Germinal center (tissue), 1 donor: ENCODE measurements at places on chromosomes 12 and 14.

DNA sequence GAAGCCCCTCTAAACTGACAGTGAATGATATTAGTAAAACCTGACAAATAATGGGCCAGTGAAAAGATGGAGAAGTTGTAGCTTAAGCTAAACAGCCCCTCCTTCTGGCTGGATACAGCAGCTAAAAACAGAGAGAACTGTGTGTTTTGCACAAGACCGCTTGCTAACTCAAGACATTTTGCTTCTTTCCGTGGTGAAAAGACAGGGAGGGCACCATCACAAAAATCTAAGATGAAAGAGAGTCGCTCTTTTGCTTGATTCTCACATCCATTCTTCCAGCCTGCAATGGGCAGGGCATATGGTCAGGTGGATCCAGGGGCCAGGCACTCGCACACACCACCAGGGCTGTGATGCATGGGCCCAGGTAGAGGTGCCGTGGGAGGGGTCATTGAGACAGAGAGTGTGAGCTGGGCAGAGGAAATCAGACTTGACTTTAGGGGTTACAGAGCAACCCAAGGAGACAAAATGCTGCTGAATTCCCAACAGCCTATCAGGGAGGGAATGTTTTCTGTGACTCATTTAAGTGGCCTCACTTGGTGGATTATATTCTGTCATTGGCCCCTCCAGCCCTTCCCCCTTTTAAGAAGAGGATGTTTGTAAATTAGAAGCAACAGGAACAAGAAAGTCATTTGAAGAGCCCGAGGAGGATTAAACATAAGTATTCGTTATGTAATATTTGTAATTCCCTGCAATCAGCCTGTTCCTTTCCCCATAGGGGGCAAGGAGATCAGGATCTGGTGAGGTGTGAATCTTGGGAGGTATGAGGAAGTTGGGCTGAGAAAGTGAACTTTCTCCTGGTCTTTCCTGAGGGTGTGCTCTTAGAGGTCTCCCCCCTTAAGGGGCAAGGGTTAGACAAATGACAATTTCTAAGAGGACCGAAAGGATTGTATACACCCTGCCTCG, 12.3 kb downstream of the EMP1 start:
- DNase-seq = no peak

- DNase-seq = no peak
These were observed 303.4 kb upstream of the PRICKLE1 start for GRCh38 chr12:42892702-42893551.

DNA sequence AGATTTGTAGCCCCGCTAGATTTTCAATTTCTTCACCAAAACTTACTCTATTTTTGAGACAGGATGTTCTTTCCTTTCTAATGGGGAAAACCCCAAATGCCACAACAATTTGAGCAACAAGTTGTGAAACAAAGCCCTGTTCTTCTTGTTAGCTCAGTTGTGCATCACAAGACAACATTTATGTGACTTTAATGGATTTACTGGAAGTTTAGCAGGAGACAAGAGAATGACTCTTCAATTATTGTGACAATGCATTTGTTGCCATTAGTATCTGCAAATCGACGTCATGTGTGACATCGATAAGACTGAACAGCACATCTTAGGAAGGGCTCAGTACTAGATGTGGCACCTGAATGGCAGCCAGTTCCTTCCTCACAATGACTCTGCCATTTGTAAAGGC, 1028.9 kb upstream of the TMEM132C start:
- DNase-seq = no peak

DNA sequence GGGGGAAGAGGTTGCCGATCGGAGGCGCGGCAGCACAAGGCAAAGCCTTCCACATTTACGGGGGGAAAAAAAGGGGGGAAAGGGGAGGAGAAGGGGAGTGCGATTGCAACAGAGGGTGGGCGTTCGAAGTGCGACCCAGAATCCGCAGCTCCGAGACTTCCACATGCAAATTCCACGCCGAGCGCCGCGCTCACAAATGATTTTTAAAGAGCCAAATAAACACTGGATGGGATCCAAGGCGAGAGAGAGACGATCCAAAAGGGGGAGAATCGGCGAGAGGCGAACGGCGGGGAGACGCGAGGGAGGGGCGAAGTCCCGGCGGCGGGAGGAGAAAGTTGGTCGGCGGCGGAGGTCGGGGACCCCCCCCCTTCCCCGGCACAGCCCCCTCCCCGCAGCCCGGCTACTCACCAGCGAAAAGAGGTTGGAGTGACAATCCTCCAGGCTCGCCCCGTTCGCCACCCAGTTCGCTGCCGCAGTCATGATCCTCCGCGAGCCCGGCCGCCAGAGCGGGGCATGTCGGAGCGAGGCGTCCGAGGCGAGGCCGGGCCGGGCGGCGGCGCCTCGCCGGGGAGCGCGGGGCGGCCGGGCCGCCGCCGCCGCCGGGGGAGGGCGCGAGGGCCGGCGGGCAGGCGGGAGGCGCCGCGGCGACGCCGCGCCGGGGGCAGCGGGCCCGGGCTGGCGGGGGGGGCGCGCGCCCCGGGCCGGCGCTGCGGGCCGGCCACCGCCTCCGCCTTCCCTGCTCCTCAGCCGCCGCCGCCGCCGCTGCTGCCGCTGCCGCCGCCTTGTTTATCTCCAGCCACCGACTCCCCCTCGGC, 634 bp downstream of the MED13L start:
- DNase-seq = peak; percentile 63

- DNase-seq = no peak
These were observed 30.4 kb upstream of the RNU6-7 start for GRCh38 chr14:32171469-32171868.

- no peak for DNase-seq
These were observed 8.1 kb downstream of the ATP6V0A2 start for GRCh38 chr12:123720141-123720814.

- peak; percentile 33 for DNase-seq
These were observed 1.0 kb downstream of the CACNA2D4 start for GRCh38 chr12:1917172-1918070.

DNA sequence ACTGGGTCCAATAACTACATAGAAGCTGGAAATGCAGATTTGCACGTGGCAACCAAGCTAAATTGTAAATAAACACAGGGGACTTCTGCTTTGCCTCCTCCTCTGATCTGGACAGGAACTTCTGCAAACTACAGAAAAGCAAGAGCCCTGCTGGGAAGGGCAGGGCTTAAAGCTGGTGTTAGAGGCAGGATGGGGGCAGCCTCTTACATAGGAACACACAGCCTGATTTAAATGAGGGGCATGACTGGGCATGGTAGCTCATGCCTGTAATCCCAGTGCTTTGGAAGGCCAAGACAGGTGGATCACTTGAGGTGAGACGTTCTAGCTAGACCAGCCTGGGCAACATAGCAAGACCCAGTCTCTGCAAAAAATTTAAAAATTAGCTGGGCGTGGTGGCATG, 46.7 kb downstream of the ERH start:
- peak; percentile 43 for DNase-seq

GRCh38 chr12:2691345-2692071, 103.3 kb upstream of the FKBP4 start:
- DNase-seq = peak; percentile 57

GRCh38 chr14:92173668-92174067, 51.9 kb downstream of the CPSF2 start:
- DNase-seq = no peak

- no peak for DNase-seq
These were observed 77.5 kb downstream of the ELK3 start for GRCh38 chr12:96271469-96272199.

- no peak for DNase-seq
These were observed 38.9 kb downstream of the C14orf132 start for GRCh38 chr14:96077983-96078624.

- DNase-seq = no peak
These were observed 63.9 kb downstream of the VCPKMT start for GRCh38 chr14:50052517-50052916.

- DNase-seq = no peak
These were observed 28.7 kb downstream of the CCDC85C start for GRCh38 chr14:99575043-99576023.

DNA sequence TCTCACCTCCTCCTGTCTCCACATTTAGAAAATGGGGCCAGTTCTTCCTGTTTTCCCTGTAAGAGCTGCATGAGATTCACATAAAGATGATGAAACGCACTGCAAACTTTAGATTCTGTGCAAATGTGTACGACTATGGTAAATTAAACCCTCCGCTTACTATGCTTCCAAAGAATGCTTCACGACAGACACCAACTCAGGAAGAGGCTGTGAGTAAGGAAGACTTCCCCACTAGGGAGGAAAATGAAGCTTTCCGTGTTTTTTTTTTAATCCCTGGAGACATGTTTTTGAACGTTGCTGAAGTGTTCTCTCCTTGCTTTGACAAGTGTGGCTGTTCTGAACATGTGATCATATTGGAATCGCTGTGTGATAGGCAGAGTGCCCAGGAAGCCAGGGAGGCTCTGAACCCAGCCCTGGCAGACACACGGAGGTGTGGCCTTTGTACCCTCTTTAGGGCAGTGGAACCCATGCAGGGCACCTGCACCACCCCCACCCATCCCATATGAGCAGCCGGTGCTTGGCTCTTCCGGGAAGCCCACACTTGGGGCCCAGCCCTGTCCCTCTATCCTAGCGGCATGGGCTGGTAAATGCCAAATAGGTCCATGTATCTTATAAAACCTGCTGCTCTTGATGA, 7.5 kb upstream of the SYNE3 start:
- no peak for DNase-seq

DNA sequence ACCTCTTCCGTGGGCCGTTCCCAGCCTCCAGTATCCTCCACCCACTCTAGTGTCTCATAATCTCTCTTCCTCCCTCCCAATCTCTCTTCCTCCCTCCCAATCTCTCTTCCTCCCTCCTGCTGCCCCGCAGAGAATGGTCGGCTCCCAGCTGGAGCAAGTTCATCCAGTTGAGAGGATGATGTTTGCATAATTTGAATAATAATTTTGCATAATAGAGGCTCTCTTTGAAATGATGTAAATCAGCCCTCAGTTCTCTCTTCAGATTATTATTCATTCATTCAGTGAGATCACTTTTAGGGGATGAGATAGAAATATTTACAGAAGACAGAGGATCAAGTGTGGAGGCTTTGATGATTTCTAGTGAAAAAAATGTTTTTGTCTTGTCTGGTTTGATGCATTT, 125.0 kb downstream of the PTPN11 start:
- no peak for DNase-seq

DNA sequence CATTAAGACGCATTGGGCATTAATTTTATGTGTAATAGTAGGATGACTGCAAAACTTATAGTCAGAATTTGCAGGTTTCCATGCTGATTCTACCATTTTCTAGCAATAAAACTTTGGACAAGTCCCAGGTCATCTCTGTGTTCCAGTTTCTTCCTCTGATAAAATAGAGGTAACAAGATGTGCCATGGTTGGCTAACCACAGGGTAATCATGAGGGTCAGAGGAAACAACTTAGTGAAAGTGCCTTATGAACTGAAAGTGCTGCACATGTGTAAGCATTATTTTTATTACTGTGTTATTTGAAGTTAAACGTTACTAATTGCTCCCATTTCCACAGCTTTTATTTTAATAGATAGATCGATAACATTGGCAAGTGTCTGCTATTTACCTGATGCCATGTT, 21.1 kb downstream of the SMCO2 start:
- DNase-seq = no peak

GRCh38 chr14:79758985-79759384, 452.3 kb downstream of the DIO2 start:
- no peak for DNase-seq

DNA sequence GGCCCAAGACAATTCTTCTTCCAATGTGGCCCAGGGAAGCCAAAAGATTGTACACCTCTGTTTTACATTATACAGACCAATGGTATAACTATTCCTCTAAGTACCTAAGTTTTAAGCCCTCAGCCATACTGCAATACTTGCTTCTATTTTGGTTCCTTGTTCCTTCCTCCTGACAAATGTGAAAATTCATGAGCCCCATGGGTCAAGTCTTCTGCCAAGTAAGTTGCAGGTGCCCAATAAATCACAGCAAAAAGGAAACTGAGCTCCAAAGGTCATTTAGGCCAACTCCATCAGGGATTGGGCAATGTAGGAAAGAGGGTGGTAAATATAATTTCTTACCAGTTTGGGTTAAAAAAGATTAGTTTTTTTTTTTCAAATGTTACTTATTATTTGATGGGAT, 57.7 kb upstream of the NPFF start:
- no peak for DNase-seq

GRCh38 chr12:102769323-102769916, 147.6 kb downstream of the PAH start:
- DNase-seq = peak; percentile 29

- DNase-seq = no peak
These were observed 15.6 kb downstream of the CCER1 start for GRCh38 chr12:90939382-90939781.

GRCh38 chr12:64085996-64086395, 136.1 kb downstream of the KICS2 start:
- no peak for DNase-seq

GRCh38 chr14:34051966-34052657, 101.2 kb upstream of the EGLN3 start:
- no peak for DNase-seq

GRCh38 chr12:53972152-53972702, 699 bp upstream of the HOXC11 start:
- DNase-seq = no peak

DNA sequence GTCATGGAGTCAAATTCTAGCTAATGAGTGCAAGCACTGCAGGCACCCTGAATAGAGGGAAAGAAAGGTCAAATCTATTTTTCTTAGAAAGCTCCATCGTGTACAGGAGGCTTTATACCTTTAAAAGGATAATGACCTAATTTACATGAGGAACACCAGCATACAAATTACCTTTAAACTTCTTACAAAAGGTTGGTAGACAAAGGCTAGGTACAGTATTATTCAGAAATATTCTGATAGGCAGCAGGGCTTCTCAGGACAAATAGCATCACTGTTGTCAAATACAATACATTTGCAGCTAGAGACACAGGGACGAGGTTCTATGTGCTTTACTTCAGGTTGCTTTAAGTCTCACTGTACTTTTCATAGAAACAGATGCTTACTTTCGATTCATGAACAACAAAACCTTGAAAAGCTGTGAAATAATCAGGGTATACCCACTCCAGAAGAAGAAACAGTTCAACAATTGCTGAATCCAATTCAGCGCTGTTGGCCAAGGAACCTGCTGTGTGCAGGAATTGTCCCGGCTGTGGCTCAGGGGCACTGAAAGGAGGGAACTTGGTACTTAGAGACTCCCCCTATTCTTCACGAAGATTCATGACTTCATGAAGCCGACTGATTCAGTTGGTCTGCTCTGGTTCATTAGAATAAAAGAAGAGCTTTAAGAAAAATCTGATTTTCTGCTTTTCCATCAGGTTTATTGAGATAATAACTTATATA, 252.9 kb downstream of the PRKD1 start:
- DNase-seq = no peak

DNA sequence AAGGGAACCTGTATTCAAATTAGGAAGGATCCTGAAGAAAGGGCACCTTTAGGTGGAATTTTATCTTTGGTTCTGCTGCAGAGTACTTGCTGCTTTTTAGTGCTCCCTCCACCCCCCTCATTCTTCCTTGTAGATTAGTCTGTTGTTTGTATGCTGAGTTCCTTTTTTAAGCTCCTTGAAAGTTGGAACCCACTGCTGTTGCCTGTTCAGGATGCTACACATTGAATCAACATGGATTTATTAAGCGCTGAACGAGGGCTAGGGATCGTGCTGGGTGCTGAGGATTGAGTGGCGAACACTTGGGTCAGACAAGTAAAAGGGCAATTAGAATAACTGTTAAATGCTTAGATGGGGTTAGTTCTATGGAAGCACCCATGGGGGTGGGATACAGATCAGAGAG, 884 bp upstream of the AMN1 start:
- no peak for DNase-seq

GRCh38 chr12:117282490-117282889, 78.9 kb downstream of the NOS1 start:
- no peak for DNase-seq

- peak; percentile 47 for DNase-seq
These were observed 50.3 kb downstream of the DAO start for GRCh38 chr12:108930155-108930554.
